NCI-H1930 (cell line): ENCODE measurements at places on chromosomes 2 and 18.

- DNase-seq = no peak
Observed at GRCh38 chr2:132276571-132276981, 114.8 kb upstream of the ANKRD30BL start.

- no peak for DNase-seq
Observed at GRCh38 chr2:242024751-242025355, 155.3 kb downstream of the RTP5 start.

DNA sequence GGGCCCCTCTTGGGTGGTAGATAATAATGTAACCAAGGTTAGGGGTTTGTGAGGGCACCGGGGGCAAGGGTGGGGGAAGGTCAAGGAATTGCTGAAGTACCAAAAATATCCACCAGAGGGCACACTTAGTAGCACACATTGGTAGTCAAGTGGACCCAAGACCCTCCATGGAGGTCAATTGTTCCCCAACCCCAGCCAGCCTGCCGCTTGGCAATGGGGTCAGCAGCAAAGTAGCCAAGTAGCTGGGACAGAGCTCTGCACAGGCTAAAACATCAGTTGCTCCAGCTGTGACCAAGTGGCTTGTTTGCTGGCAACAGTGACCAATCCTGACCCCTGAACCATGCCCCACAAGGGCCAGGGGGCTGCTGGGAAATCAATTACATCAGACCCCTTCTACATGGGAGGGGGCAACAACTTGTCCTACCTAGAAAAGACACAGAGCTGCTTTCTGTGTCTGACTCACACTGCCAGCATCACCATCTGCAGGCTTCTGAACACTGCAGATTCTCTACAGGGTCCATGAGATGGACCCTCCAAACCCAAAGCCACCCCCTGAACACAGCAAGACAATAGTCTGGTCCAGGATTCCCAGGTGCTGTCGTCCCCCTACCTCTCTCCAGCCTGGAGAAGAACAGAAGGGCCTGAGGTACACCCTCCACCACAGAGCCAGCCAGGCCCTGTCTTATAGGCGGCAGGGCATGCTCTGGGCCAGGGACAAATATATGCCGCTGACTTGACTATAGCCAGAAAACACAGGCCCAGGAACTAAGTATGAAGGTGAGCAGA, 76.0 kb downstream of the EMX1 start:
- peak; percentile 27 for DNase-seq

- DNase-seq = no peak
Observed at GRCh38 chr2:81304154-81304830, 999.7 kb upstream of the LRRTM1 start.

GRCh38 chr2:6791682-6792081, 74.0 kb downstream of the CMPK2 start:
- no peak for DNase-seq
